ENCODE measurements at places on chromosomes 3 and 15.

DNA sequence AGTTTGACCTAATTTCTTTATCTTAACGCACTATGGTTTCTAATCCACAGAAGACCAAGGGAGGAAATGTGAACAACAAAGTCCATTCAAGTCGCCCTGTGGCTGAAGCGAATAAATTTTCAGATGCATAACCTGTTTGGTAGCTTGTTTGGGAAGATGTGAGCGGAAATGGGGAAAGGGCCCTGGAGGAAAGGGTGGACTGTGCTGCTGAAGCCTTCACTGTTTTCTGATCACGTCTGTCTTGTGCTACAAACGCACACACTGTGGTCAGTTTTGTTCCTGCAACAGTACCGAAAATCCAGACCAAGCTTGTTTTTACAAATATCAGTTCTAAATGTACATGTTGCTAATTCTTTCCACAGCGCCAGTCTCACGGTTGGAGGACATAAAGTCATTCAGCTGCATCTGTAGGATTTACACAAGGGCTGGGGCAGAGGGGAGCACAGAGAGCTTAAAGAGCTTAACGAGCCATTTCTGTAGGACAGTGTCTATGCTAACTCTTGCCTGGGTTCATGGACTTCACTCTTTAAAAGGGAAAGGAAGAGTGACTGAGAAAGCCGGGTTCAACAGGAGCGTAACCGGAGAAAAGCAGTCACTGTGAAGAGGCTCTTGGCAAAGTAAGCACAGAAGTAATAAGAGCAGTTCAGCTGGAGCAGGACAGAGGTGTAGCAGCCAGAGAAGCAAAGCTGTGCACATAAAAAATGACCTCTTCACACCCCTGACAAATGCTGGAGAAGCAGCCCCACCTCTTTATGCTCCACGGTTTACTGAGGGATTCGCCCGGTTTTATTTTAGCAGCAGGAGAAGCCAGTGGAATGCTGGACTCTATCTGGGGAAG lies 66.6 kb downstream of the USF3 start:
- no peak for DNase-seq

DNA sequence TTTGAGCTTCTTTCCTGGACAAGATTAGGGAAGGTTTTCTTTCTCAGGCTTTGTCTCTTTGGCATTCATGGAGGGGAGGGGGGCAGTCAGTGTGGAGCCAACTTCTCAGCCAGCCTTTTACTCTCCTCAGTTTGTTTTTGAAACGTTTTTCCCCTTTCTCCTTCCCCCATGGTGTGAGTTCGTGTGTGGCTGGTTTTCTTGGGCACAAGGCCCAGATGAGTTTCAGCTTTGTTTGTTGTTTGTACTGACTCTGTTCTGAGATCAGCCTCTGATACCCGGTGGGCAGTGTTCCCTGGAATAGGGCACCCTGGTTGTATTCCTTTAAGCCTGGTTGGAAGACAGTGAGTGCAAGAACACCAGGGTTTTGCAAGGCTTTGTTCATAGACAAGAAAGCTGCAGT lies 168.2 kb upstream of the RARB start:
- DNase-seq, result no peak

- no peak for DNase-seq
Observed at GRCh38 chr3:46281551-46281950, 39.3 kb downstream of the CCR3 start.

GRCh38 chr15:99441871-99442251 lies 123.9 kb upstream of the MEF2A start:
- no peak for DNase-seq

- no peak for DNase-seq
Observed at GRCh38 chr15:95458721-95459120, 871.8 kb upstream of the NR2F2 start.

DNA sequence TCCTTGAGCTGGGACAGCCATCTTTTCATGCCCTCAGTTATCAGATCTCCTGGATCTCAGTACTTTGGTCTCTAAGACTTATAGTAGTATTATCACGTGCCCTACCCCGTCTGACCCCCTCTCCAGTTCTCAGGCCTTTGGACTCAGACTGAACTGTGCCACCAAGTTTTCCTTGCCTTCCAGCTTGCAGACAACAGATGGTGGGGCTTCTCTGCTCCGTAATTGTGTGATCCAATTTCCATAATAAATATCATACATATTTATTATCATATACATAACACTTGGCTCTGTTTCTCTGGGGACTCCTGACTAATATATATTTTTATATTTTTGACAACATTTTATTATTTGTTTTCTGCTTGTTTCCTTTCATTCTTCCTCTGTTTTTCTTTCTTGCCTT lies 458.8 kb upstream of the SEMA6D start:
- no peak for DNase-seq

GRCh38 chr3:192121923-192122322 lies 605.4 kb downstream of the FGF12 start:
- no peak for DNase-seq

GRCh38 chr3:85427467-85427866 lies 468.7 kb downstream of the CADM2 start:
- no peak for DNase-seq

DNA sequence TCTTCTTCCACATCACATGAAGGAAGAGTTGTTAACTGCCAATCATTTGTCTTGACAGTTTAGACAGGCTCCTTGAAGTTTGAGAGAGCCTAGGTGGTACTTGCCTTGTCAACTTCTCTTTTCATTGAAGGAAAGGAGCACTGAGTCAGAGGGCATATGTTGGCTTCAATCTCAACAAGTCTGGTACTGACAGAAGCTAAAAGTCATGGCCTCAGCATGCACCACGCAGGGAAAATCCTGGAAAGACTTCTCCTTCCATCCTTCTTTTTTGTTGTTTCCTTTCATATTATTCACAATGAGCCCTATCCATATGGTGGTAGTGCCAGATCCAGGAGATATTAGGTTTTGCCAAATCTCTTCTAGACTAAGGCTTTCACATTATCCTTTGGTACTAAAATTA lies 1272.5 kb downstream of the ROBO1 start:
- DNase-seq, result no peak

DNA sequence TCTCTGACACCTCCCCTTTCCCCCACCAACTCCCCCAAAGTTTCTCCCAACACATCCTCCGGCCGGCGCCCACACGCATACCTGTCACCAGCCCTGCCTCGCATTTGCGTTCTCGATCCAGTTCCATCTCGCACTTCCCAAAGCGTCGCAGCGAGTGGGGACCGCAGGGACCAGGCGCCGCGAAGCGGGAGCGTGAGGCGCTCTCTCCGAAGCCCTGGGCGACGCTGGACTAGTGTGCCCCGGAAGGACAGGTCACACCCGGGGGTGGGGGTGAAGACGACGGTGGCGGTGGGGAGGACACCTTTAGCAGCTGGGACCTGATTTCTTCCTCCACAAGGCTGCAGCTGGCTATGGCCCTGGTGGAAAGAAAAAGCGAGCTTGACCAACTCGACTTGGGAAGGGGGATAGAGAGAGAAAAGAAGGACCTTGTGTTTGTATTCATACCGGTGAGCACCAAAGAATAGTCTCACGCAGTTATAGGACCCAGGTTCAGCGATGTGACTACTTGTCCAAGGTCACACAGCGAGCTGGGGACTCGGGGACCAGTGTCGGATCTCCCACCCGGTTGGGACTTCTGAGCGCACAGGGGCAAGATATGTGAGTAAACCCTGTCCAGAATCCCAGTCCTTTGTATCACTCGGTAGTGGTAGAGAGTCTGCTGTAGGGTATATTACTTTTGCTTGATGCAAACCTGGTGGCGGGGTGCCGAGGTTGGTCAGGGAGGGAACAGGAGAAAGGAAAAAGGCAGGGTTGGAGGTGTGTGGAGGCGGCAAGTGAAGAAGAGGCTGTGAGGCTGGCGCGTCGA lies 607 bp upstream of the GHSR start:
- DNase-seq, result no peak

DNA sequence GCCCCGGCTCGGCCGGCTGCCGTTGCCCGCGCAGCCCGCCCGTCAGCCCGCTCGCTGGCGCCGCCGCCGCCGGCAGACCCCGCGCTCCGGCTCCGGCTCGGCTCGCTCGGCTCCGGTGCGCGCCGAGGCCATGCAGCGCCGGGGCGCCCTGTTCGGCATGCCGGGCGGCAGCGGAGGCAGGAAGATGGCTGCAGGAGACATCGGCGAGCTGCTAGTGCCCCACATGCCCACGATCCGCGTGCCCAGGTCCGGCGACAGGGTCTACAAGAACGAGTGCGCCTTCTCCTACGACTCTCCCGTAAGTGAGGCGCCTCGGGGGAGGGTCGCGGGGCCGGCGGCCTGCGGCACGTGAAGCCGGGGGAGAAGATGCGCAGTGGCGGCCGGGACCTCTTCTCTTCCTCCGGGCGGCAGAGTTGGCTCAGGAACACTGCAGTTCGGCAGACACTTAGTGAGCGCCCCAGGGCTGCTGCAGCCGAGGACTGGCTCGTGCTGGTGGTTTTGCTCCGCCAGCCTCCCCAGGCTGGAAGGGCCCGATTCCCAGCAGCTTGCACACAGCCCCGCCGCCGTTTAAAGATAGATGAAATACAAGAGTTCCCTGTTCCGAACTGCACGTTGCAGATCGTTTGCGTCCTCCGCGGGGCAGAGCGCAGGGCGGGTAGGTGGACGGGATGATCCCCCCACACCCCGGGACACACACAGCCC lies 407 bp downstream of the USP13 start:
- DNase-seq, result peak; percentile 50

DNA sequence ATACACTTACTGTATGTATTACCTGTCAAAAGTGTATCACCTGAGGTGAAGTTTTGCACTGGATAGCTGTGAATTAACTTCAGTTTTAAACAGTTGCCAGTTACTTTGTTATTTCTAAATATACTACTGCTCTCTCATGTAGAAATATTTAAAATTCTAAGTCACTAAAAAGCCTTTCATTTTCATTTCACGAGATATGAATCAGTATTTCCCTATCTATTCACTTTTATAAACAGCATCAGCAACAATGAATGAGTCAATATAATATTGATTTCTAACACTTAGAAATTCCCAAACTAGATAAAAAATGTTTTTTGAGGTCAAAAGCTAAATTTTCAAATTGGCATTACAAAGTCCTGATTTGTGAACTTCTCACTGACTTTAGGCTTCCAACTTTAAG lies 32.6 kb downstream of the UBE3A start:
- no peak for DNase-seq

GRCh38 chr15:69974321-69974720 lies 123.4 kb downstream of the TLE3 start:
- DNase-seq, result no peak

DNA sequence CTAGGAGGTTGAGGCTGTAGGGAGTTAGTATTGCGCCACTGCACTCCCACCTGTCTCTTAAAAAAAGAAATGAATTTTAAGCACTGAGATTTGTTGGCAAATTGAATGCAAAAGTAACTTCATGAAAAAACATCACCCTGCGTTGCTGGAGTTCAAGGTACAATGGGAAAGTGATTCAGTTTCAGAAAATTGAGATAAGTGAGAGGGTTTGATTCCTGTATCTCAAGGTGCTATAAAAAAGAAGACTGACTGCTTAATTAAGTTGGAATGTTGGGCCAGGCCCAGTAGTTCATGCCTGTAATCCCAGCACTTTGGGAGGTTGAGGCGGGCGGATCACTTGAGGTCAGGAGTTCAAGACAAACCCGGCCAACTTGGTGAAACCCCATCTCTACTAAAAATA lies 39.1 kb downstream of the IQGAP1 start:
- DNase-seq, result no peak

GRCh38 chr3:24365168-24365567 lies 129.5 kb downstream of the THRB start:
- no peak for DNase-seq

- DNase-seq, result no peak
Observed at GRCh38 chr3:171646357-171647133, 163.7 kb downstream of the PLD1 start.

DNA sequence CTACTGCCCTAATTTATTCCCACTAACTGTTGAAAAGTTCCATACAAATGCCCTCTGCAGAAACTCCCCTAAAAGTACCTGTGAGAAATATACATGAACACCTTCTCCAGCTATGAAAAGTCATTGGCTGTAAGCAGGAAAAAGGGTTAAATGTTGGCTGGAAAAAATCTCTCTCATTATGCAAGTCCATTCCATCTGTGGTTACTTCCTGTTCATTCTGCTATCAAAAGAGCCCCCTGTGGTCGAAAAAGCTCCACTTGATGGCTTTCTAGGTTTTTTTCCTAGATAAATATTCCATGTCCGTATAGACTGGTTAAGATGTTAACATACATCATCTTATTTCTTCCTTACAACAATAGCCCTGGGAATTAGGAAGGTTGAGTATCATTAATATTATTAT lies 56.2 kb upstream of the AKAP13 start:
- no peak for DNase-seq

DNA sequence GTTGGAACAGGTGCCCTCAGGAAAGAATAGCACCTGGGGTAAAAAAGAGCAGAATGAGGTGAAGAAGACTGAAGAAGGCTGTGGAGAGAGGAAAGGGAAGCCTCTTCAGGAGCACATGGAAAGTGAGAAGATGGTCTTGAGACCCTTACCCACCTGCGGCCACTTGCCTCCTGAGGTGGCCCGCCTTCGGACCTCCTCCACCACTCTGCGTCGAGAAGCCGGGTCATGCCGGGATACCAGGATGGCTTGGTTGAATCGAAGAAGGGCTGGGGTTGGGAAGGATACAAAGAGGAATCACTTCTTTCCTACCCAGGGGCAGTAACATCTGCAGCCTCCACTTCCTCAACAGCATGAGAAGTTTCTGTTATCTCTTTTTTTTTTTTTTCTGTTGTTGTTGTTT lies 3.0 kb downstream of the LPCAT4 start:
- no peak for DNase-seq

DNA sequence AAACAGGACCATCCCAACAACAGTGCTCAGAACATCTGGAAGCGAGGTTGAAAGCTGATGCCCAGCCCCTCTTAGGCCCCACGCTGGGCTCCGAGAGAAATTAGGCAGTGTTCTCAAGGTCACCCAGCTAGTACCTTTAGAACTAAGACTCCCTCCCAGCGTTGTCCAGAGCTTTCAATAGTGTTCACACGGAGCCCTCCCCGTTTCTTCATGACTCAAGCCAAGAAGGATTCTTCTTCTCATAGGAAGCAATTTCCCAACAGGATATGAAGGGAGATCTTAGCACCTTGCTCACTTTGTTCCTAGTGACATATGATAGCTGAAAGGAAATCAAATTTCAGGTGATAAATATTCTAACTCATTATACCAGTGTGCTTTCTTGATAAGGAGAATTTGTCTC lies 244.2 kb upstream of the ST8SIA2 start:
- no peak for DNase-seq

GRCh38 chr3:123324880-123325765 lies 123.4 kb downstream of the SEC22A start:
- DNase-seq, result no peak

GRCh38 chr15:84826369-84826823 lies 9.2 kb downstream of the ALPK3 start:
- DNase-seq, result no peak

GRCh38 chr3:40695848-40696247 lies 171.1 kb downstream of the ZNF621 start:
- DNase-seq, result no peak

GRCh38 chr3:58237941-58238681 lies 519 bp downstream of the ABHD6 start:
- peak; percentile 12 for DNase-seq

DNA sequence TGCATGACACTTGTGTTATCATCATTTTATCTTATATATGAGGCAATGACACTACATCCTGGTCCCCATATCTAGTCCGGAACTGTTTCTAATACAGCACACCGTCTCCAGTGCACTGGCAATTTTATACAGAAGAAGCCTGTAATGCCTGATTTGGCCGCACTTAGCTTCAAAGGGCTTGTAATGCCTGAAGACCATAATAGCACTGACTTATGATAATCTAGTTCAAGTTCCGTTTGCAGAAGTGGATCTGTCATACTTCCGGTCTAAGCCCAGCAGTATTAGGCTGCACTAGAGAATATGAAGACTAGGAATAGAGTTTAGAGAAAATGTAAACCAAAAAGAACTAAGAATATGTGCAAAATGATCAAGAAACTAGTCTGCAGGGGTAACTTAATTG lies 1.3 kb downstream of the BNIP2 start:
- DNase-seq, result peak; percentile 15
